ENCODE measurements at places on chromosomes 13 and 19.
A peak's percentile ranks its signal among the peaks of the same experiment; 100 is the strongest.

DNA sequence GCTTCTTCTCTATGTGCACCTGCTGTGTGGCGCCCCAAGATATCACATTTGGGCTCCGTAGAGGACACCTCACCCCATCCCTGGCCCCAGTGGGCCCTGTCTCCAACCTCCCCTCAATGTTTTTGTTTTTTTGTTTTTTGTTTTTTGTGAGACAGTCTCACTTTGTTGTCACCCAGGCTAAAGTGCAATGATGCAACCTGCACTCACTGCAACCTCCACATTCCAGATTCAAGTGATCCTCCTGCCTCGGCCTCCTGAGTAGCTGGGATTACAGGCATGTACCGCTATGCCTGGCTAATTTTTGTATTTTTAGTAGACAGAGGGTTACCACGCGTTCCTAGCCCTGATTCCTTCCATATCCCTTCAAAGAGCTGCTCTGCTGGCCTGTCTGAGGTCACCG is 26.9 kb upstream of the TUBGCP3 start:
- DNase-seq = no peak

- DNase-seq = no peak
Measured at GRCh38 chr19:33700408-33701013, 78.8 kb downstream of the CHST8 start.

DNA sequence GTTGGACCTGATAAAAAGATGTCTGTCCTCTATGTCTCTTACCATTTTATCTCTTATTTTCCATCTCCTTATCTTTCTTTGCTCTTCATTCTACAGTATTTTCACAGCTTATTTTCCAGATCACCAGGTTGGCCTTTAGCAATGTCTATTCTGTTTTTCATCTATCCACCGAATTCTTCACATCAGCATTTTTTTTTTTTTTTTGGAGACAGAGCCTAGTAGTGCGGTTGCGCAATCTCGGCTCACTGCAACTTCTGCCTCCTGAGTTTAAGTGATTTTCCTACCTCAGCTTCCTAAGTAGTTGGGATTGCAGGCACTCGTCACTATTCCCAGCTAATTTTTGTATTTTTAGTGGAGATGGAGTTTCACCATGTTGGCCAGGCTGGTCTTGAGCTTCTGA is 49.0 kb downstream of the DNAJC15 start:
- DNase-seq = peak; percentile 48

DNA sequence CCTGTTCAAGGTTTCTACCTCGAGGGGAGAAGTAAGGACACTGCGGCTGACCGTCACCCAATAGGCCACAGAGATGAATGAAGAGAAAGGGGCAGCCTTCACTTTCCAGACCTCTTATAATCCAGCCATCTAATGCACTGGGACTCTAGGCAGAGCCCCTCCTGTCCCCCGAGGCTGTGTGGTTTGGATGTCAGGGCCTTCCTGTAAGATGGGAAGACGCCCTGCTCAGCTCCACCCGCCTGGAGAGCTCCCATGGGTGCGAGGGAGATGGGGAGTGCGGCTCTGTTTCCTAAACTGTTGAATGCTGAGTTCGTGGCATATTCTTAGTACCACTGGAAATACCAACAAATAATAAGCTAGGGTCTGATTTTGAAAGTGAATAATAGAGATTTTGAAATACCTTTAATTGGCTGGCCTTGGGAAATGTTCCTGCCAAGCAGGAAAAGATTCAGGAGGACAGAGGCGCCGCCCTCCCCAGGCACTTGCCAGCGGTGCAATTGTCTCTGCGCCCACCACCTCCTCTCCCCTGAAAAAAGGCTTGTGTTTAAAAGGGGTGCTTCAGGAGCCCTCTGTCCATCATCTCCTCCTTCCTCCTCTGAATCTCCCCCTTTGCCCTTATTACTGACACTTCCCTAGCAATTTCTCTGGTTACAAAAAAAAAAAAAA is 85.4 kb upstream of the GPR183 start:
- DNase-seq = no peak

DNA sequence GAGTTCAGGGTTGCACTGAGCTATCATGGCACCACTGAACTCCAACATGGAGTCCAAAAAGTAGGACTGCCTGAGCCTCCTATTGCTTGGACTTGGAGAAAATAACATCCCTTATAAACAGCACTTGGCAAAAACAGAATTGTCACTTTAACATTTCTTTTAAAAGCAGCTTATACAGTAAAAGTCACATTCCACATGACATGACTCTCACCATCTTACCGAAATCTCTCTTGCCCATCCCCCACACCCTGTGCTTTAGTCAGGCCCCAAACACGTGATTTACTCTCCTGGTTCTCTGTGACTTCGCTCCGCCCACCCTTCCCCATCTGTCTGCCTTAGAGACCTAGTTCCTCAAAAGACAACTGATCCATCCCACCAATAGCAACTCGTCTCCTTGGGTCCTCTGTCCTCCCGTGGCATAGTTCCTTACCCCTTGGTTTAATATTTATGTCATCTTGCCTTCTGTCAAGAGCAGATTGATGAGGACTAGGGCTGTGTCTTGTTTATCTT is 4.6 kb downstream of the SAFB start:
- DNase-seq = peak; percentile 68

DNA sequence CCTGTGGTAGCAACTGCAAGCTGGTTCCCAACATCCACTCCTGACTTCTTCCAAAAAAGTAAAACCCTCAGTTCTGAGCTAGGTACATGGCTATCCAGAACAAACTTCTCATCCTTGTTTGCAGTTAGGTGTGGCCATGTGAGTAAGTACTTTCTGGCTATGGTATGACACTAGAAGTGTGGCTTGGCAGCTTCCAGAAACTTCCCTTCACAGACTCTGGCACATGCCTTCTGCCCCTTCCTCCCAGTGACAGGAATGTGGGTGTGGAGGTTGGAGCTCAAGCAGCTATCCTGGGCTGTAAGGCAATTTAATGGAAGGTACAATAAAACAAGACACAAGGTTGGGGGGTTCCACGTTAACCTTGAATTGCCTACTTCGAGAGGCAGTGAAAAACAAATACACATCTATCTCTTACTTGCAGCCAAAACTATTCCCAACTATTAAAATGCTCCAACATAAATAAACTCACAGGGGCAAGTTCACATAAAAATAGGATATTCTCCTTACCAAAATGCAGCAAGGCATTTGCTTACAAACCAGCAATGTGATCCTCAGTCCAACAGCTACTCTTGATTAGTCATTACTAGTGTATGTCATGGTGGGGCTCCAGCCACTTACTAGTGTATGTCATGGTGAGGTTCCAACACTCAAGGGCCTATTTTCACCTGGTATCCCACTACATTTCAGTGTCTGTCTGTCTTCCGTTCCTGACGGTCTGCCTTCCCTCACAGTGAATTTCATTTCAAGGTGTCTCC is 3.1 kb downstream of the SMG9 start:
- DNase-seq = peak; percentile 77

DNA sequence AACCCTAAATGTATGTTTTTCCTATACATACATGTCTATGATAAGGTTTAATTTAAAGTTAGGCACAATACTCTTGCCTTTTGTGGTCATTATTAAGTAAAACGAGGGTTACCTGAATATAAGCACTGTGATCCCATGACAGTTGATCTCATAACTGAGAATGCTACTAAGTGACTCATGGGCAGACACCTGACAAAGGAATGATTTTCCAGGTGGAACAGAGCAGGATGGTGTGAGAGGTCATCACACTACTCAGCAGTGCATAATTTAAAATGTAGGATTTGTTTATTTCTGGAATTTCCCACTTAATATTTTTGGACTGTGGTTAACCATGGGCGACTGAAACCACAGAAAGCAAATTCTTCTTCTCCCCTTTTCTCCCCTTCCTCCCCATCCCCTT is 178.9 kb downstream of the UGGT2 start:
- no peak for DNase-seq
